ENCODE measurements at places on chromosomes 12 and 14. TPM values are rescaled to one million over a fixed set of nuclear protein-coding genes. Genes with fewer than 3 reads are reported as not detected.

Gene KIF5A
- 1.00 TPM for total RNA-seq

Gene IL31
- not detected for total RNA-seq

Gene STX2
- 35.3 TPM for total RNA-seq

Gene PTPN11
- total RNA-seq = 47.7 TPM

Gene ERG28
- total RNA-seq = 12.9 TPM

Gene LMO3
- total RNA-seq = not detected

Gene NRXN3
- not detected for total RNA-seq

Gene BMAL2
- 0.32 TPM for total RNA-seq

Gene ABHD12B
- not detected for total RNA-seq

Gene LBHD2
- not detected for total RNA-seq

Gene HSP90AA1
- 297 TPM for total RNA-seq

Gene TOMM20L
- not detected for total RNA-seq

Gene SART3
- total RNA-seq = 101 TPM

Gene PDZRN4
- not detected for total RNA-seq

Gene GALNT8
- 0.99 TPM for total RNA-seq

Gene OR6C2
- not detected for total RNA-seq

Gene ADCY4
- 8.1 TPM for total RNA-seq

Gene PRB2
- total RNA-seq = not detected

Gene ENO2
- total RNA-seq = 190 TPM

Gene PRIMA1
- total RNA-seq = not detected

Gene GARIN6
- not detected for total RNA-seq

Gene SLC17A8
- not detected for total RNA-seq

Gene OR4E2
- total RNA-seq = not detected

Gene PRKD1
- not detected for total RNA-seq

Gene NTF3
- total RNA-seq = not detected

Gene CYP27B1
- total RNA-seq = 1.4 TPM

Gene NKX2-1
- not detected for total RNA-seq

Gene TCL1B
- total RNA-seq = not detected

Gene INHBC
- total RNA-seq = not detected
